ENCODE measurements at places on chromosomes 1 and 21. TPM values are rescaled to one million over a fixed set of nuclear protein-coding genes. Genes with fewer than 3 reads are reported as not detected.
A peak's percentile ranks its signal among the peaks of the same experiment; 100 is the strongest.

GRCh38 chr1:84121360-84121759 lies 22.7 kb upstream of the PRKACB start:
- DNase-seq: no peak

LMOD1 gene
- polyA plus RNA-seq: 0.39 TPM

KRTAP10-7 gene
- not detected for polyA plus RNA-seq

DNA sequence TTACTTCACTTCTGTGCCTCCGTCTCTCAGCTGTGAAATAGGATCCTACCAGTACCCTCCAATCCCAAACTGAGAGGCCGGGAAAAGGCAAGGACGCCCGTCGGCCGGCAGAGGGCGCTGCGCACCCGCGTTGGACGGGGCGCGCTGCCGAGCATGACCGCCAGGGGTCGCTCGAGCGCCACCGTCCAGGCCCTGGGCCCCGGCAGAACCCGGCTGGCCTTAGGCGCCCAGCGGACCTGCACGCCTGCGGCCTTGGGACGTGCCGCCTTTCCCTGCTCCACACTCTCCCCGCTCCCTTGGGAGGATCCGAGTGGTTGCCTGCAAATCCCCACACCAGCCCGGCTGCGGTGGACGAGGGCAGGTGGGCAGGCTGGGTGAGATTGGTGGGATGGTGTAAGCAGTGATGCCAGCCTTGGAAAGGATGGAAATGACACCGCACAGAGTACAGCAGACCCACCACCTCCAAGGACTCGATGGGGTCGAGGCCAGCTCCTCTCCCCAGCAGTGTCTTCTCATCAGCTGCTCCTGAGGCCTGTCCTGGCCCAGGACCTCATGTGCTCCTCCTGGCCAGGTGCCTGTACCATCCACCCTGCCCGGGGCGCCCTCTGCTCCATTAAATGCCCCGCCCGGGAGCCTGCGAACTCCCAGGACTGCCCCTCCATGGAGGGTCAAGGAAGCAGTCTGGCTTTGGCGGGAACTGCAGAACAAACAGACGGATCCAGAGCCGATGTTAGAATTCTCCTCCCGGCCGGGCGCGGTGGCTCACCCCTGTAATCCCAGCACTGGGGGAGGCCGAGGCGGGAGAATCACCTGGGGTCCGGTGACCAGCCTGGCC lies 47.4 kb upstream of the LBR start:
- peak; percentile 81 for DNase-seq

DNA sequence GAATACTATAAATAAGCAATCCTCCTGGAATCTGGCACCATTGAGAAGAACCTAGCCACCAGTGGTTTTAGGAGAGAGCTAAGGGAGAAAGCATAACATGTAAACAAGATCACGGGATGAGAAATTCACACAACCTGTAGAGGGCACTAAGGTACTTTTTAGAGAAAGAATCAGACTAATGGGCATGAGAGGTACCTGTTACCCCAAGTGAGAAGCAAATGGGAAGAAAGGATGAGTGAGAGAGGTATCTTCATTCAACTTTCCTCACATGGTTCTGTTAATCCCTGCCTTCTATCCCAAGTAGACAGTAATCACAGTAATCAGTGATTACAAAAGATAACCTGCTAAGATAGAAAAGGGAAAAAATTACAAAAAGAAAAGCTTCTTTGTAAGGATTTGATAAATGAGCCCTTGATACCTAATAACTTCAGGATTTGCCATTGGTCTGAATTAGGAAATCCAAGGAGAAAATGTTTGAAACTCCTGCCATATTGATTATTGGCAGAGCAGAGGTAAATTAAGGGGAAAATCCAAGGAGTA lies 251.1 kb upstream of the ADGRL2 start:
- no peak for DNase-seq

DNA sequence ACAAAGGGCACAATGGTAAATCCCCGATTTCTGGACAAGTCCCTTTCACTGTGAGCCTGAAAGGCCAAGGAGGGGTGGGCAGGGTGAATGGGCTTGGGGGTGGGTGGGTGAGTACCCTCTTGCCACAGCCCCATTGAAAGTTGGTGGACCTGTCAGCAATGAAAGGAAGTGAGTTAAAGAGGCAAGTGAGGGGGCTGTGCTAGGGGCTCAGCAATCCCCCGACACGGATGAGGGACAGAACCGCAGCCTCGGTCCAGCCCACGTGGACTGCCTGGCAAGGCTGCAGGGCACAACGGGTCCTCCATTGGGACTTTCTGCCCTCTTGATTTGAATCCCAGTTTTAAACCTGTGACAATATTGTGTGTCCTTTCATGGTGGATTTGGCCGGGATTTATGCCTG lies 255.3 kb downstream of the FOXD2 start:
- no peak for DNase-seq

SPATA45 gene
- not detected for polyA plus RNA-seq

DNA sequence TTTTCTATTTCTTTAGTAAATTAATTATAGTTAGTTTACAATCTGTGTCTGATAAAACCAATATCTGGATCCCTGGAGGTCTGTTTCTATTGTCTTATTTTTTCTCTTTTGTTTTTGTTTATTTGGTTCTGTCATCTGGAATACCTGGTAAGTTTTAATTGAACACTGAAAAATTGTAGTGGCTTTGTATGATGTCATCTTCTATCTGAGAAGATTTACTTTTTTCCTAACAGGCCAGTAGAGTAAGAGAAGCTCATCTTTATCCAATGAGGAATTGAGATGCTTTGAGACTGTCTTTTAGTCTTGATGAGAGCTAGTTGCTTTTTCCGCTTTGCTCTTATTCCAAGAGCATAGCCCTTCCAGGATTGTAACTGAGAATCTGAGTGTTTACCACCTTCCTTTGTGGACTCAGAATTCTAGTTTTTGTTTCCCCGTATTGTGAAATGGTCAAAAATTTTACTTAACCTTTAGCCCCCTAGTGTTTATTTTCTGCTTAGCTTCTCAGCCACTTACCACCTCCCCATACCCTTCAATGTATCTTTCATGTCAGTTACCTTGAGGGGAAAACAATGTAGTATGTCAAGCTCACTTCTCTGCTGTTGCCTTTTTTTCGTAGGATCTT lies 25.0 kb downstream of the PTGFRN start:
- peak; percentile 49 for DNase-seq

DNA sequence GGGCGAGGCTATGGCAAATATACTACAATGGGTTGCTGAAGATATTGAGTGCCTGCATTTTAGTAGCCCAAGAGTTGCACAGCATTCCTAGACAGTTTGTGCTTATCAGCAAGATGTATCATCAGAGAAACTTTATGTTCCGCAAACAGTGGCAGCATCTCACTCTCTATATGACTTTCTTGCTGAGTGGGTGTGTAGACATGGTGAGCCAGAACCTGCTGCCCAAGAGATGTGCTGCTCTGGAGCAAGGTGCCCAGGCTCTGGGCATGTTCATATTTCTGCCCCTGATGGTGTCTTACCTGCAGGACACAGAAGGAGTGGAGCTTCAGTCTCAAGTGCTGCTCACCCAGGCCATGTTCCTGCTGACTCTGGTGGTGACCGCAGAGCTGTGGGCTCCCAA lies 8.2 kb upstream of the RGSL1 start:
- DNase-seq: no peak

NKAIN1 gene
- 0.04 TPM for polyA plus RNA-seq

AMY1C gene
- not detected for polyA plus RNA-seq

DNA sequence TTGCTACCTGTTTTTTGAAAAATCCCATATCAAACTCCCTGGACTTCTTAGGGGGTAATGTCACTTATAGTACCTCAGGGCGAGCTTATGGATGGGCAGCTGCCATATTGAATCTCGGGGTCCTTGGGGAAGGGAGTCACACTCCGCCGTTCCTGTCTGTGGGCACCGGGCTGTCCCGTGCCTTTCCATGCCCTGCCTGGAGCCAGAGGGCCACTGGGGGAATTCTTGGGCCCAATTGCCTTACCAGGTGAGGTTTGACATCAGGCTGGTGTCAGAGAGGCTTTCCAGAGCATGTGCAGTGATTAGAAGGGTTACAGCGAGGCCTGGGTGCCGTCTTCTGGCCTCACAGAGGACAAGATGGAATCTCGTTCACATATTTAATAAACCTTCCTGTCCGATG lies 28.8 kb downstream of the QSOX1 start:
- DNase-seq: no peak

ANKRD35 gene
- 0.07 TPM for polyA plus RNA-seq

DNA sequence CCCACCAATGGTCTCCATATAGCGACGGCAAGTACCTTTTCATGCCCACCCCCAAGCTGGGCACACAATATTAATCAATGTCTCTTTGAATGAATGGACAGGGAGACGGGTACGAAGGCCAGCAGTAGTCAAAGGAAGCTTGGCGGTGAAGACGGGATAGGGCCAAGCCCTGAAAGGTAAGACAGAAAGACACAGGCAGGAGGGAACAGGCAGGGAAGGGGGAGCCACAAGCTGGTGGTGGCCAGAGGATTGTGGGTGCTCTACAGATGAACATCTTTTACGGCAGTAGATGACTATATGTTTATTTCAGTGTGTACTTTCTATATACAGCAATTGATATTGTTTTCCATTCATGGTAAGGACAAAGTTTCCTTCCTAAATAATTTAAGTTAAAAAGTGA lies 16.3 kb downstream of the CAPZB start:
- no peak for DNase-seq

DNA sequence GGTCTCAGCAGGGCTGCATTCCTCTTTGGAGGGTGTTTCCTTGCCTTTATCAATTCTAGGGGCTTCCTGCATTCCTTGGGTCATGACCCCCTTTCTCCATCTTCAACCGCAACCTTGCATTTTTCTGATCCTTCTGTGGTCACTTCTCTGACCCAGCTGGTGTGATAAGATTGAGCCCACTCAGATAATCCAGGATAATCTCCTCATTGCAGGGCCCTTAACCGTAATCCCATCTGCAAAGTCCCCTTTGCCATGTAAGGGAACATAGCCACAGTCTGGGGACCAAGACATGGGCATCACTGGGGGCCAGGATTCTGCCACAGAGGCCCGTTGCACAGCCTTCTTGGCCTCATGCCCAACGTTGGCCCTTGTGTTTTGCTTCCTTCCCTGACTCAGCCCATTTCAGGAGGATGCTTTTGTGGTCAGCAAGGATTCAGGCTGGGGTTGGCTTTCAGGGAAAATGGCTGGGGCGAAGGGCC lies 35.0 kb upstream of the IL19 start:
- DNase-seq: peak; percentile 87

- DNase-seq: no peak
Observed at GRCh38 chr1:20614131-20614579, 19.1 kb upstream of the PINK1 start.

DNA sequence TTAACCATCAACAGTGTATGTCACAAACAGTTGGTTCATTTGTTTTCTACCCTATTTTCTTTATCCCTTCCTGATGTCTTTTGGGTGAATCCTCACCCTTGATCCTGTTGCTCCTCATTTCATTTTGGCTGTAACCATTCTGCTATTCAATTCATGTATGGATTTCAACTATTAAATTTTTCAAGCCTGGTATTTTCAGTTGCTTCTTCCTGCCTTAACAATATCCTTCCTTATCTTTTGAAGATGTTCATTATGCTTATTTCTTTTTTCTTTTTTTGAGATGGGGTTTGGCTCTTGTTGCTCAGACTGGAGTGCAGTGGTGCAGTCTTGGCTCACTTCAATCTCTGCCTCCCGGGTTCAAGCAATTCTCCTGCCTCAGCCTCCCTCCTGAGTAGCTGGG lies 2.8 kb upstream of the RNU5D-1 start:
- no peak for DNase-seq

DNA sequence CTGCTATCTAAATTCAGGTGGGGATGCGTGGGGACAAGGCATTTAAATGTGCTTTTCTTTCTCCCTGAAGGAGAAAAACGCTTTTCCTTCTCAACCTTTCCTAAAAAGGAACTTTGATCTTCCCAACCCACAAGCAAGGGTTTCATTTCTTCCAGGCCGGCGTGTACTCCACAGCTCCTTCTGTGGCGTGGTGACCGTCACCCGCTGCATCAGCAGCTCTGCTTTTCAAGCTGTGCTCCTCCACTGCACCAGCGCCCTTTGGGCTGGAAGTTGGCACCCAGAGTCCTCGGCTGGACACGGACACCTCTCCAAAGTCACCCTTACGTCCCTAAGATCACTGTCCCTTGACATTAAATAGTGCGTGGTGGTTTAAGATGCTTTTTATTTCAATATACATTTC lies 54.3 kb downstream of the PEX14 start:
- DNase-seq: no peak

DNA sequence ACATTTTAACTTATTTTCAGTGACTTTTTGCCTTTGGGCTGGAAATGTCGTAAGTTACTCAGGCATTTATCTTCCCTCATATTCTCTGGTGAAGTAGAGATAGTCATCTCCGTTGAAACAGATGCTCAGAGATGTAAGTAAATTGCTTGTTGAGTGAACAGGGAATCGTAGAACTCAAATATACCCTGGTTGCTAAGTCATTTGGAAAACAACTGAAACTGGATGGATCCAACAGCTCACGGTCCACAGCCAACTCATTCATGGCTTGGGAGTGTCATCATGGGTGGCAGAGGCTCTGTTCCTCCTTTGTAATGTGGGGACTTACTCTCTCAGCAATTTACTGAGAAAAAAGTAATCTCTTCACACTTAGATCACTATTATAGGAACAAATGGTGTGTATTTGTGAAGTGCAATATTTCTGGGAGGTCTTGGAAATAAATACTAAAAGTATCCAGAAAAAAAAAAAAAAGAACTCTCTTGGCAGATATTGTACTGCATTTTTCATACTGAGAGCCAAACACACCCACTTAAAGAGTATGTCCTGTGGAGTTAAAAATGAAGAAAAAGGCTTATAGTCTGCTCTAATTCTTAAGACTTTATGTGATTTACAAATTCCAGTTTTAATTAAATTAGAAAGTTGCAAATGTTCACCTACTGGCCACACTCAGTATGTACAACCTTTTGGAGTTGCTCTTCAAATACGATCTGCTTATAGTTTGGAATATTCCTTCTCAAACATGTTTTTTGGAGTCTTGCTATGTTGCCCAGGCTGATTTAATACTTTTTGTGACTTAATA lies 107.4 kb downstream of the LEPR start:
- DNase-seq: peak; percentile 48

MEGF6 gene
- 0.65 TPM for polyA plus RNA-seq

All from K562 (cell line).